GM12891 (cell line): ENCODE measurements at places on chromosomes 1 and 21.

- no peak for DNase-seq
Measured at GRCh38 chr1:99788896-99789295, 22.5 kb upstream of the FRRS1 start.

DNA sequence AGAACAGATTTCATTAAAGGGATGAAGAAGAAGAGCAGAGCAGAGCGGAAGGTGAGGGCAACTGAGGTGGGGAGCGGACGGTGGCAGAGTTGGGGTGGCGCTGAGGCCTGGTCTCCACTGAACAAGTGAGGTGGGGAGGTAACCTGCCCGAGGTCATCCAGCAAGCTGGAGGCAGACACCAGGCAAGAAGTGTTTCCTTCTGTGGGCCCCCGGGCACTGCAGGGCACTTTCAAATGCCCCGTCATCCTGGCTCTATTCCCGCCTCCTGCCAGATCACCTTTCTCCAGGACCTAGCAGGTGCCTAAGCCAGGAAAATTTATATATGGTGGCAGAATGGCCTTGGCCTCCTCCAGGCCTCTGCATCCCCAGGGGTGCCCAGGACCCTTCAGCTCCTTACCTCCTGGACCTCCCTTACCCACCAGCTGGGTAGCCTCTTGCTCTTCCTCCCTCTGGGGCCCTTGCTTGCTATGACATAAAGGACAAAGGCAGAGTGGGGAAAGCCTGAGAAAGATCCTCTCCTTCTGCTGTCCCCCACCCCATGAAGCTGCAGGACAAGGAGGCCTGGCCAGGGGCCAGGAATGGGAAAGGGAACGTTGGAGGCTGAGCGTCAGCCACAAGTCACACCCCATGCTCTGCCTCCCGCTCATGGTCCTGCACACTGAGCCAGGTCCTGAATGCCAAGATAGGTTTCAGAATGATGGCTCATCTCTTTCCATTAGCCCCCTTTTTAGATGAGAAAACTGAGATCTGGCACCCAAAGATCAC, 29.0 kb downstream of the VWA5B1 start:
- DNase-seq: no peak

- DNase-seq: no peak
Measured at GRCh38 chr1:186681121-186681520, 898 bp upstream of the PTGS2 start.

DNA sequence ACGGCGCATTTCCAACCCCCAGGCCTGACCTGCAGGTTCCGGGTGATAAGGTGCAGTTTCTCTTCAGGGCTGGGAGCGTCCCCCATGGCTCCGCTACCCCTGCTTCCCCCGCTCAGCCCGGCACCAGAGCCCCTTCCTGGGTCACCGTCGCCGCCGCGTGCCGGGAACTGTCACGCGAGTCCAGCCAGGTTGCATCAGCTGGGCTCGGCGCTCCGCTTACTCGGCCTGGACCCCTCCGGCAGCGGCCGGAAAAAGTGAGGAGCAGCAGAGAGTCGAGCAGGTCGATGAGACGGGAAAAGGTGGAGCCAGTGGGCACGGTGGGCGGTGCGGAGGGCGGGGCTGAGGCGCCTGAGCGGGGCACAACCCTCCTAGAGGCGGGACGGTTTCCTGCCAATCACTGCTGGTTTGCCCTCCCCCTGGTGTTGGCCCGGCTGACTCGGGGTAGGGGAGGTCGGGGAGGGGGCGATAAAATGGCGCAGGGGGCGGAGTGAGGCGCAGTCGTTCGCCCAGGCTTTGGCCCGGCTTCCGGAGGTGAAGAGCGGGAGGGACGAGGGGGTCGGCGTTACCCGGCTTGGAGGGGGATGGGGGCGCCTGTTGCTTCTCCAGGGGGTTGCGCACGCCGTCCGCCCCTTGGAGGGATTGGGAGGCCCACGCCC, at the start of the genes S100PBP and YARS1:
TSS of gene S100PBP (plus strand) at position 495 of the 656 bp plus-strand sequence. CDS start 8,447 bp downstream, outside the sequence.
TSS of gene YARS1 (minus strand) at position 200 of the 656 bp plus-strand sequence. CDS start at position 86, 114 bp downstream.
- peak; percentile 92 for DNase-seq

DNA sequence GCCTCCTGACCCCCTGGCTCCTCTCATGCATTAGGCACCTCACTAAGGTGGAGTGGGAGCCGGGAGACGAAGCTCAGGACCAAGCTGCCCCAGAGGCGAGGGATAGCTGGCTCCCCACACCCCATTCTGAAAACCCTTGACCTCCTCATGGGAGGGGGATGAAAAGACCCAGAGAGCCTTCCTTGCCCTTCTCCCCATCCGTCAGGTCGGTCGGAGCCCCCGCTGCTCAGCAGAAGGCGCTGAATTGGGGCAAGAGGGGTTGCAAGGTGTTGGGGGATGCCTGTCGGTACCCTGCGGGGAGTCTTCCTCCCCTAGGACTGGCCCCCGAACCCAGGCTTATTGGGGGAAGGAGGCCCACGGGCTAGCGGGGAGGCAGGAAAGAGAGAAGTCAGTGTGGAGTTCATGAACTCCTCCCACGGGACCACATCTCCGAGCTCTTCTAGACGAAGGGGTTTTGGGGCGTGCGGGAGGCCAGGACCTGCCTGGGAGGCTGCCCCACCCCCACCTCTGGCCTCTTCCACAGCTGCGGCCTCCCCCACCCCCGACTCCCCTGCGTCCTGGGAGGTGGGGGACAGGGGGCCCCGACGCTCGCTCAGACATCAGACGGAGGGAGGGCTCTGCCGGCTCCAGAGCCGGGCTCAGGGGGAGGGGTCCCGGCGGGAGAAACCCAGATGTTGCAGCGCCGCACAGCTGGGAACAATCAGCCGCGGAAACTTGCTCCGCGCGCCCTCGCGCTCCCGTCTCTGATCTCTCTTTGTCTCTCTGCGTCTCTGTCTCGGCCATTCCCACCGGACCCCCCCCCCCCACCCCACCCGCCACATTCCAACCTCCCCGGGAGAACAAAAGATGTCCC, 719 bp downstream of the MFAP2 start:
- DNase-seq: no peak

GRCh38 chr1:78726686-78727085, 77.1 kb downstream of the IFI44 start:
- DNase-seq: no peak

DNA sequence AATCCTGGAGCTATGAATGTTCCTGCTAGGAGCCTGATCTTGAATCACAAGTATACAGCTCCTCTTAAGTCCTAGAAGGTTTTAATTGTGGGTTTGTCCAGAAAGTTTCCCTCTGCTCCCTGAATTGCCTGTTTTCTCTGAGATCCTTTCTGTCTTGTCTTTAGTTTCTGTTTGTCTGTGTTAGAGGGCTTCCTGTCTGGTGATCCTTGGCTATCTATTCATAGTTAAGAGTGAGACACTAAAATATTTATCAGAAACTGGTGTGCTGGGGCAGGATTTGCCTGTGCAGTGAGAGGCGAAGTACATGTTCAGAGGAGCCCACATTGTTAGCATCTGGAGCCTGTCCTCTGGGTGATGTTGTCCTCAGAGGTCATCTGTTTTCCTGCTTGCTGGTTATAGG, 45.4 kb downstream of the ETS2 start:
- no peak for DNase-seq

GRCh38 chr1:226679853-226680516, 59.1 kb downstream of the ITPKB start:
- peak; percentile 45 for DNase-seq

DNA sequence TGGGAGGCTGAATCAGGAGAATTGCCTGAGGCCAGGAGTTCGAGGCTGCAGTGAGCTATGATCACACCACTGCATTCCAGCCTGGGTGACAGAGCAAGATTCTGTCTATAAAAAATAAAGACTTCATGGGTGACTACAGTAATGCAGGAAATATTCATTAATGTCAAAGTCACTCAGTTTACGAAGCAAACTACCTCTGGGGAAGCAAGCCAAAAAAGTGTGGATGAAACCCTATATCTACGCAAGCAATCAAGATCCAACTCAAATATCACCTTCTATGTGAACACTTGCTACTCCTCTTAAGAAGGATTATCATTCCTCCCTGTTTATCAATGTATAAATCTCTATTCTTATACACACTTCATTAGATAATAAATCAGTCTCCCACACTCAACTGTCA, 434.8 kb downstream of the SETD4 start:
- DNase-seq: no peak

DNA sequence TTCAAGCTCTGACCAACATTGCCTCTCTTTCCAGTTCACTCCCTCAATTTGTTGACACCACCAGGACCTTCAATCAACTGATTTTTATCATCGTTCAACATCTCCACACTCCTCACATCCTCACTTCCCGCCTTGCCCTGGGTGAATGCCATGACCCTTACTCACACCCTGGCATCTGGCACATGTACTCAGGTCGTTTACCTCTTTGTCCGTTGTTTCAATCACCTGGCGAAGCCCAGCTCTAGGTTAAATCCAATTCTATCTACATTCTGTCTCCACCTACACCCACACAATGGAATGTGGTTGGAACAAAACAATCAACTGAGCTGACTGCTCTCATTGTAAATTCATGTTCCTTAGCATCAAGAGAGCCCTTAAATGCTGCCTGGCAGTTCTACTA, 24.2 kb upstream of the TBX15 start:
- no peak for DNase-seq

- no peak for DNase-seq
Measured at GRCh38 chr1:171212607-171213351, 27.7 kb downstream of the FMO2 start.

DNA sequence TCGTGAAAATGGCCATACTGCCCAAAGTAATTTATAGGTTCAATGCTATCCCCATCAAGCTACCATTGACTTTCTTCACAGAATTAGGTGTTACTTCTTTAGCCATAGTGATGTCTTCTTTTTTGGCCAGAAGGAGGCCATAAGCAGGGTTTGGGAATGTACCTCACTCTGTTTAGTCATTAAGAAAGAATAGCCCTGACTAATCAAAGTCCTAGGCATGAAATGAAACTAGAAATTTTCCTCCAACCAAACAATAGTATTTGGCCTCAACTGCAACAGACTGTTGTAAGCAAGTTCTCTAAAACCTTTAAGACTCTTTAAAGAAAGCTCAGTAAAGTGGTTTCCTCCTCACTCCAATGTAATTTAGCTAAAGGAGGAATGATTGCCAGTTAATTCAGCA, 163.9 kb downstream of the AKT3 start:
- no peak for DNase-seq

GRCh38 chr1:245558069-245558468, 403.3 kb downstream of the KIF26B start:
- DNase-seq: no peak

DNA sequence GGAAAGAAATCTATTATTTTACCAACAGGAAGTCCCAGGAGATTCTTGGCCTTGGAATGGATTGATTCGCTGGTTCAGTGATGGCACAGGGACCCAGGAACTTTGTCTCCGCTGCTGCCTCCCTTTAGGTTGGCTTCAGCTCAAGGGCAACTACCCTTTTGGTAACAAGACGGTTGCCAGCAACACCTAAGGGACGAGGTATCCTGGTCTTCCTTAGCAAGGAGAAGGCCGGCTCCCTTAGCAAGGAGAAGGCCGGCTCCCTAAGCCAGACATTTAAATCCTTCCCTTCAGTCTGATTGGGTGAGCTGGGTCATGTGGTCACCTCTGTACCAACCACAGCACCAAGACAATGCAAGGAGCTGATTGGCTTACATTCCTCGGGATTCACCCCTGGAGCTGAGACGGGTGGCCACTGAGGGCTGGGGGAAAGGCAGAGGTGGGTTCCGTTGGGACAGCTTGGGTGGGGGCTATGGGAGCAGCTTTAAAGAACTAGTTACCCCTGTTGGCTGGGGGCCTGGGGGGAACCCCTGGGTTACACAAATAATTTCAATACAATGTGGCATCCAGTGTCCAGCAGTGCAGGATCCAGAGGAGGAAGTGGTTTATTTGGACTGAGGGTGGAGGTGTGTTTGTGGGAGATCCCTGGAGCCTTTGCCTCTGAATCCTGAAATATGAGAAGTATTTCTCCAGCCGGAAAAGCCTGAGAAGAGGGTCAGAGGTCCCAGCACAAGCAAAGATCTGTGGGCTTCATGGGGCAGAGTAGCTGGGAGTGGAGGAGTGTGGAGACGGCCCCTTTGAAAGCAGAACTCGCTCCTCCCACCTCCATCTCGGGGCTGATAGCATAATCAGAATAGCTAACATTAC, 20.7 kb upstream of the CLIC4 start:
- DNase-seq: no peak

DNA sequence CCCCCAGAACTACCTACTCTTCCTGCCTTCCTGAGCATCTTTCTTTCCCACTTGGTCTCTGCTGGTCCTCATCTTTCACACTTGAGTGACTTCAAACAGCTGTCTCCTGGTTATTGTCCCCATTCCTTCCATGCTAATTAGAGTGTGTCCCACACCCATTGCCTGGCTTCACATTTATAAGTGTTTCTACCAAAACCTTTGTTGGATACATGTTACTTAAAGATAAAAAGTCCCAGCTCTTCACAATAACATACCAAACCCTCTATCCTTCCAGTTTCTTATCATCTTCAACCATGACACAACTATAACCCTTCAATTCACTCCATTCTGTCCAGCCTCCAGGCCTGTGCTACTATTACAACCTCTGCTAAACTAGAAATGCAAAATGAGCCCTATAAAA, 41.0 kb downstream of the VCAM1 start:
- DNase-seq: no peak
